Activated naive CD4-positive, alpha-beta T cell (primary cell): ENCODE measurements at places on chromosomes 5 and 9.

GRCh38 chr9:20865347-20865746 lies 166.1 kb downstream of the HACD4 start:
- DNase-seq: no peak

GRCh38 chr9:91101611-91102168 lies 260.0 kb downstream of the AUH start:
- peak; percentile 15 for DNase-seq

DNA sequence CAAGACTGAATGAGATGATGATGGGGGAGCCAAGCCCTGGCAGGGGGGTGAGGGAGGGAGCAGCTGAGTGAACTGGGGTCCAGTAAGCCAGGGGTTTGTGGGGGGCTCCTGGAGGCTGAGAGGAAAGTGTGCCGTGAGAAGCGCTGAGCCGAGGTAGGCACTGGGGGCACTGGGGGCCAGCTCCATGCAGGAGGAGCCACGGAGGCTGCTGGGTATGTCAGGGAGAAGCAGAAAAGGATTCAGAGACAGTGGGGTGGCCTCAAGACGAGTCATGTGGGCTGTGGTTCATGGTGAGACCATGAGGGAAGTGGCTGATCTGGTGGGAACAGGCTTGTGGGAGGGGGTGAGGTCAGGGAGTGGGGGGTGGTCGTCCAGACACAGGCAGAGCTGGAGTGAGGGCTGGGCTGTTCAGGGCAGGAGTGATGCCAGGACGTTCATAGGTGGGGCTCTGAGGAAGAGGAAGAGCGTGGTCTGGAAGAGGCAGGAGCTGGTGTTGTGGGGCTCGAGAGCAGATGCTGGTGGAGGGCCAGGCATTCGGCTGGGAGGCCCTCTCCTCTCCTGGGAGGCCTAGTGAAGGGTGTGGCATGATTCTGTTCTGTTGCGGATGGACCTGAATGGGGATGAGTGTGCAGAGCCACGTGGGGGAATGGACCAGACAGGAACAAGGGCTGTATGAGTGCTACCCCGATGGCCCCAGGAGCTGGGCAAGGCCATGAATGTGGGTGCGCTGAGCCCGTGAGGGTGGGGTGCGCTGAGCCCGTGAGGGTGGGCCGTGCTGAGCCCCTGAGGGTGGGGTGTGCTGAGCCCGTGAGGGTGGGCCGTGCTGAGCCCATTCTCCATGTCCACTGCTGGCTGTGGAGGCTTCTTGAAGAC lies 92.7 kb upstream of the CACNA1B start:
- DNase-seq: no peak

GRCh38 chr5:139312075-139312474 lies 18.5 kb downstream of the MATR3 start:
- no peak for DNase-seq

DNA sequence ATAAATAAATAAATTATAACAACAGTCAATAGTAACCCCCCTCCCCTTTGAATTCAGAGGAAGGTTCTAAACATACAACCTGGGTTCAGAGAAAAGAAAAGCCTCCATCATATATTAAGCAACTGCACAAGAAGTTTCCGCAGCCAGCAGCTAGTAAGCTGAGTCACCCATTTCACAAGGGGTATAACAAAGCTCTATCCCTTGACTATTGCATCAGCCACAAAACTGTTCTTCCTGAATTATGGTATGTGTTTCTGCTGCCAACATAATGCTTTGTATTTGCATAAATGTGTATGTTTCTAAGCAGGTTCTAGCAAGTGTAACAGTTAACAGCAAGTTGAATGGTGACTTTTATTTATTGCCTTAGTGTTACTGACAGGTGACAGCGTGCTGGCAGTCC lies 6.8 kb upstream of the CEP120 start:
- DNase-seq: no peak

GRCh38 chr5:94407023-94407422 lies 211.4 kb downstream of the KIAA0825 start:
- DNase-seq: no peak

DNA sequence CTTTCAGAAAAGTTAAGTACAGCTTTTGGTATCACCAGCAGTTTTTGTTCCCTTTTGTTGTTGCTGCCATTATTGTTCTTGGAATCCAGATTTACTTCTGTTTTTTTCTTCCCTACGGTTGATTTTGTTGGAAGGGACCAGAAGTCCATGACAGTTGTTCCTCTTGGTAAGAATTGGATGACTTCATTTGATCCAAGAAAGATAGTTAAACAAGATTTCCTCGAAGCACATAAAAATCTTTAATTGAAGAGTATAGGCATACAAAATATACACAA lies 65.4 kb downstream of the CDC42SE2 start:
- DNase-seq: no peak
